ENCODE measurements at places on chromosomes 5 and 9. TPM values are rescaled to one million over a fixed set of nuclear protein-coding genes. Genes with fewer than 3 reads are reported as not detected.

GRCh38 chr9:110160123-110160522, 47.8 kb downstream of the C9orf152 start:
- no peak for DNase-seq

The F2RL1 gene
- 36.5 TPM for total RNA-seq

The FCN1 gene
- not detected for total RNA-seq

The LOX gene
- total RNA-seq: 36.9 TPM

DNA sequence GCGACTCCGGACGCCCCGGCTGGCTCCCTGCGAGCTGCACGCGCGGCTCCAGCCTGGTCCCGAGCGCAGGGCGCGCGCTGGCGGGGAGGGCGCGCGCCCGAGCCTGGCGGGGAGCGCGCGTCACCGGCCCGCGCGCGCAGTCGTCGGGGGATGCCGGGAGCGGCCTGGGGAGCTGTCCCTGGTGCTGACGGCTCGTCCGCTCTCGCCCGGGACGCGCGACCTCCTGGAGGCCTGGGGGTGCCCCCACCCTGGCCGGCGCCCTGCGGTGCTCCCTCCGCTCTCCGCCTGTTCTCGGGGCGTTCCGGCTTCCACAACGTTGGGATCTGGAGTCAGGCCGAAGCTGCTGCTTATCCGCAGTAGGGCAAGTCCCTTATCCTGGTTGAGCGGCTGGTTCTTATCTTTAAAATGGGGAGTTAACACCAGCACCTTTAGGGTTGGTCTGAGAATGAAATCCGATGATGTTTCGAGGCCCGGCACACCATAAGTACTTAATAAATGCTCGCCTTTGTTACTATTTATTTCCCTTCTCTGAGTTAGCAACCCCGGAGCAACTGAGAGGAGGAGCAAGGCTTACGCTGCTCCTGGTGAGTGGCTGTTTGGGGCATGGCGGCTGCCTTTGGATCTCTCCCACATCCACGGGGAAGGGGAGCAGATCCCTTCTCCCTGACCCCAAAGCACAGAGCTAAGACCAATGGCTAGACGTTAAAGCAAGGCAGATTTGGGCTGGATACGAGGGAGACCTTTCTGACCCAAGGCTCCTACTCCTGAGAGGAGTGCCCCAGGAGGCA, at the start of gene FAM163B:
Gene FAM163B (minus strand): TSS at position 79 of the 788 bp plus-strand sequence. CDS start 29,166 bp downstream, outside the sequence.
- no peak for DNase-seq

The SLC36A2 gene
- total RNA-seq: not detected

DNA sequence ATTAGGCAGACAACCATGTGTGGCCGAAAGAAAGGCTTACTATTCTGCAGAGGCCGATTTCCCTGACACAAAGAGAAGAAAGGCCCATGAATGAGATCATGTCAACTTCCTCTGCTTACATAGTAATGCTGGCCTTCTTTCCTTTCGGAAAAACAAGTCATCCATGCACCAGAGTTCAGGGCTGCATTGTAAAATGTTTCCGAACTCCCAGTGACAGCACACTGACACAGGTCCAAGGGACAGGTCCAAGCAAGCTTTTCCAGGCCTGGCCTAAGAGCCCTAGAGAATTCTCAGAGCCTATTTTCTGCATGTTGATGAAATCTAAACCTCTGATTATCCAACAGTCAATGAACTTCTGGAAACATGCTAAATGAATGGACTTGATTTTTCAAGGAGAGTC, 140.9 kb downstream of the ZNF608 start:
- DNase-seq: peak; percentile 89

GRCh38 chr9:18707489-18708205, 233.7 kb downstream of the ADAMTSL1 start:
- DNase-seq: no peak

GRCh38 chr5:93886917-93887361, 145.5 kb upstream of the POU5F2 start:
- DNase-seq: no peak

DNA sequence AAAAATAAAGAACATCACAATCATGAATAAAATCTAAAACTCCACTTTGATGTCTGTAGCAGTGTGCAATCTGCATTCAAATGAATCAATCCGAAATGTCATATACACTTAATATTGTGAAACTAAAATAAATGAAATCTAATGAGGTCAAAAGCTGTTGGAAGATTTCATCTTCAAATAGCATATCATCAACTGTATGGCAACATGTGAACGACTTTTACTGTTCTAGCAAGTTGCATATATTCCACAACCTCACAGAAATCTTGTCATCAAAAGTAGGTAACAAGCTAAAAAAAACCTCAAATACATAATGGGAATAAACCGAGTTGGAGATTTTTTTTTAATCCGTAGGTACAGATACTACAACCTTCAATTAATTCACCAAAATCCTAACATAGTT, 1.2 kb downstream of the PTBP3 start:
- DNase-seq: no peak

- DNase-seq: no peak
Observed at GRCh38 chr5:4374866-4375265, 765.3 kb upstream of the ADAMTS16 start.

The FST gene
- total RNA-seq: 1.4 TPM

DNA sequence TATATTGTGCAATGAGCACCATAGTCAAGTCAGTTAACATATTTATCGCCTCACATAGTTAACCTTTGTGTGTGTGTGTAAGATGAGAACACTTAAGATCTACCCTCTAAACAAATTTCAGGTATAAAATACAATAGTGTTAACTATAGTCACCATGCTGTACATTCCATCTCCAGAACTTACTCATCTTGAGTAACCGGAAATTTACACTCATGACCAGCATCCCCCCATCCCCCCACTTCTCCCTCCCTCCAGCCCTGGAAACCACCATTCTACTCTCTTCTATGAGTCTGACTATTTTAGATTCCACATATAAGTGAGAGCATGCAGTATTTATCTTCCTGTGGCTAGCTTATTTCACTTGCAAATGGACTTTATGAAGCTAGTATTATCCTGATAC, 40.3 kb downstream of the ZNF354A start:
- no peak for DNase-seq
